ENCODE measurements at places on chromosomes 5 and 9. TPM values are rescaled to one million over a fixed set of nuclear protein-coding genes. Genes with fewer than 3 reads are reported as not detected.

Gene RNF208
- 0.17 TPM for total RNA-seq

Gene DNAI1
- total RNA-seq = not detected

Gene ELOVL7
- total RNA-seq = 8.2 TPM

Gene ENTPD2
- not detected for total RNA-seq

Gene WDR38
- not detected for total RNA-seq
